ENCODE measurements at places on chromosomes 1 and 21. TPM values are rescaled to one million over a fixed set of nuclear protein-coding genes. Genes with fewer than 3 reads are reported as not detected.

The NBPF6 gene
- total RNA-seq: not detected

The SYTL1 gene
- total RNA-seq: 73.1 TPM

The LCE1A gene
- total RNA-seq: not detected

The PPFIA4 gene
- total RNA-seq: 5.4 TPM

The C8B gene
- total RNA-seq: not detected

DNA sequence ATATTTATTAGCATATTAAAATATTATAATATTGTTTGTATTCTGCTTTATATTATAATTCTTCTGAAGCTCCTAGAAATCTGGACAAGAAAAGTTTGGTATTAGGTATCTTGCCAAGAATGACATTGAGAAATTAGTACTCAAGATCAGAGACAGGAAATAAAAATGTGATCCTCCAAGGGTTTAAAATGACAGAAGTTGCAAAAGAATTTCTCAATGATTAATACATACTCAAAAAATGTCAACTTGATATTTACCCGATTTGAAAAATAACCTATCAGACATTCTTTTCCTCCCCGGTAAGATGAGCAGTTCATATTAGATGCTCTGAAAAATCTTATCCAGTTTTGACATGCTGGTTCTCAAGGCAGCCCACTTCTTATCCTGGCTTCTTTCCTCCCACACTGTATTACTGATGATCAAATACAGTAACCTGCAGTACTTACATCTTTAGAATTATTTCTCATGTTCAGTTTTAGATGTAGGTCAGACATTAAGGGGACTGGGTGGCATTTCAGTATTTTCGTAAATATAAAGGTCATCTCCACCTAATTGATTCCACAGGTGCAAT lies 55.3 kb downstream of the CACHD1 start:
- DNase-seq: no peak

DNA sequence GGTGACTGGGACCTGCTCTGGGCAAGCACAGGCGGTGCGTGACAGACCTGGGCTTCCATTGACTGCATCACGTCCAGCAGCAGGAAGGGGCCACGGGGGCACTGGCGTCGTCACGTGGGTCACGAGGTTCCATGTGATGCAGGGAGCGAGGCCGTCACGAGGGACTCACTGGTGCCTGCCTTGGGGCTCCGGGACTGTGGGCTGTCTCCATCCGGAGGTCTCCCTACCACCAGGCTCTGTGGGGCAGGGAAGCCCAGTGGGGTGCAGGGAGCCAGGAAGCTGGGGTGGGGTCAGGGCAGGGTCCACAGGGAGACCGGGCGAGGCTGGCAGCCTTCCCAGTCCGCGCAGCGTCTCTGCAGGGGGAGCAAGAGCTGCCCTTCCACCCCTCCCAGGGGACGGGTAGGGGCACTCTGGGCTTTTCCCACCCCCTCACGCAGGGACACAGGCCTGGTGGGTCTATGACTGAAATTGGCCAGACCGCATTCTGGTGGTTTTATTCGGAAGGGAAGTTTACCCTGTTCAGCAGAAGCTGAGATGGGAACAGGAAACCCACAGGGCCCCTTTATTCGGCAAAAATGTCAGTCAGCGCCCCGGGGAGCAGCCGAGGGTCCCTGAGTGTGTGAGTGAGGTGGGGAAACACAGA lies 416 bp upstream of the TNFRSF14 start:
- peak; percentile 85 for DNase-seq

- peak; percentile 3 for DNase-seq
Measured at GRCh38 chr21:38386967-38387366, 111.3 kb downstream of the ERG start.

- DNase-seq: no peak
Measured at GRCh38 chr1:184773762-184774320, 19.2 kb upstream of the EDEM3 start.

GRCh38 chr1:192628396-192629057 lies 7.4 kb upstream of the RGS13 start:
- no peak for DNase-seq

GRCh38 chr1:28297826-28298225 lies 31.0 kb upstream of the MED18 start:
- DNase-seq: peak; percentile 22

GRCh38 chr1:89279011-89279466 lies 6.4 kb upstream of the GBP5 start:
- DNase-seq: no peak

- DNase-seq: no peak
Measured at GRCh38 chr1:157521056-157521455, 31.3 kb downstream of the FCRL5 start.

GRCh38 chr1:198612471-198613260 lies 26.2 kb upstream of the PTPRC start:
- no peak for DNase-seq

DNA sequence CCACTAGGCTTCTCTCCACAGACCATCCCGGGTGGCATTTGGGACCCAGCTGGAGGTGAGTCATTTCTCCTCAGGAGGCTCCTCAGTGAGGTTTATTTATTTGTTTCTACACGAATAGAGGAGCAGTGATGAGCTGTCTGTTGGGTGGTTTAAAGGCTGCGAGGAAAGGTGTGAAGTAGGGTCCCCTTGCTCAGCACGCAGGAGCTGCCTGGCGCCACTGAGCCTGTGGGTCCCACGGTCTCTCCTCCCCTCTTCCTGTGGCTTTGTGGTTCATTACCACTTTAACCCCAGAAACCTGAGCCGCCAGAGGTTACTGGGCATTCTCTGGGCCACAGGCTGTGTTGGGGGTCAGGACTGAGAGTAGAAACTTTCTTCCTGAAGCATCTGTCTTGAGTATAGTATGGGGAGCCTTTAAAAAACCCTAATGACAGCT lies 39.9 kb downstream of the IL6R start:
- peak; percentile 62 for DNase-seq

DNA sequence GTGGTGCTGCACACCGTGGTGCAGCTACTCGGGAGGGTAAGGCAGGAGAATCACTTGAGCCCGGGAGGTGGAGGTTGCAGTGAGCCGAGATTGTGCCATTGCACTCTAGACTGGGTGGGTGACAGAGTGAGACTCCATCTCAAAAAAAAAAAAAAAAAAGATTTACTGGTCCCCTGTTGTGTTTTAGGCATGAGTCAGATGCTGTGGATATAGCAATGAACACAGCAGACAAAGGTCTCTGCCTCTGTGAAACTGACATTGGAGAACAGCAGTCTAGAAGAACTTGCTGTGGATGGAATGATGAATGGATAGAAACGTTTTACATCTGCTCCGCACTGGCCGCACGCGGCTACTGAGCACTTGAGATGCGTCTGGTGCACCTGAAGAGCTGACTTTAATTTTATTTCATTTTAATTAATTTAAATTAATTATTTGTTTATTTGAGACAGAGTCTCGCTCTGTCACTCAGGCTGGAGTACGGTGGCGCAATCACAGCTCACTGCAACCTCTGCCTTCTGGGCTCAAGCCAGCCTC lies 24.5 kb upstream of the EPHA2 start:
- no peak for DNase-seq

Data from activated T-cell treated with anti-CD3 and anti-CD28 coated beads, Interleukin-2, amount 50 U/mL, for 72 hours (primary cell).